ENCODE measurements at places on chromosomes 3 and 15.

DNA sequence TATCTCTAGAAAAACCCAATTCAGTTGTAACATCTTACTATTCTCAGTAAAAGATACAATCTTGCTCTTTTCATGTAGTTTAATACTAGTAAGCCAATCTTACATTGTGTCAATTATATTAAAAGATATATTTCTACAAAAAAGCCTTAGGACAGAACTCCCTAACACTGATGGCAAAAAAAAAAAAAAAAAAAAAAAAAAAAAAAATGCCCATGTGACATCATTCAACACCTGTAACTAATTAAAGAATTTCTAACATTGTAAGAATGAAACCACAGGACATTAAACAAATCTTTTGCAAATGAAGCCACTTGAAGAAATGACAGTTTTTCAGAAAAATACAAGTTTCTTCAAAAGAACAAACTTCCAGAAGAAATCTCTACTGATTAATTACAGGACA lies 119.8 kb downstream of the SUCLG2 start:
- no peak for DNase-seq

- DNase-seq, result no peak
These were observed 278.0 kb downstream of the UBE2E2 start for GRCh38 chr3:23481011-23481615.

- no peak for DNase-seq
These were observed 234.0 kb downstream of the XXYLT1 start for GRCh38 chr3:195036974-195037373.

GRCh38 chr3:47617086-47618010 lies 38.7 kb upstream of the CSPG5 start:
- no peak for DNase-seq

GRCh38 chr15:101028772-101029438 lies 109.7 kb downstream of the LRRK1 start:
- no peak for DNase-seq

Data from stimulated activated CD4-positive, alpha-beta T cell treated with anti-CD3 and anti-CD28 coated beads, Interleukin-4, amount 100 ng/mL, for 4 hours (primary cell).